ENCODE measurements at places on chromosomes 4 and X.

DNA sequence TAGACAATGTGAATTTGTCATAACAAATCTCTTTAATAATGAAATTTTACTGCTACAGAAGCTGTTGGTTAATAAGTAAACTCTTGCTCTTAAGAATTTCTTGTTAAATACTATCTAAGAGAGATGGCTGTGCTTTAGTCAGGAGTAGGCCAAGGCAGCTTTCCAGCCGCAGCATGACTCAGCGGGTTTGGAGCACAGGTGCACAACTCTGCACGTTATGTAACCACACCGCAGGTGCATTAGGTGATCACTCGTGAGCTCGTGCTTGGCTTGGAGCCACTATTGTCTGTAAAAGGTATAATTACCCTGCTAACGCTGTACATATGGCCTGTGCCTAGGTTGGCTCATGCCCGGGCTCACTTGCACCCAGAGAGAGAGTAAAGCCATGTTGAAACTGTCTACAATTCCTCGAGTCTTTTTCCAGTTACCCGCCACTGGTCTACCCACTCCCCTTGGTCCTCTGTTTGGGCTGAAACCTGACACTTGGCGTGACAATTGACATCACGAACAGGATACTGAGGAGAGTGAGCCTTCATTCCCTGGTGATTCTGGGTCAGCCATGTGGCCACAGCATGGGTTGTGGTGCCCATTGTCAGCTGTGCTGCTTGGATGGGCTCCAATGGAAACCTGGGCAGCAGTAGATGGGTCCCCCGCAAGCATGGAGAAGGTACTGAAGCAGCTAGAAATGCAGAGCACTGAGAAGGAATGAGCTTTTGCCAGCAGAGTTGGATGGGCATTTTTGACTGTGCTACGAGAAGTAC, 18.4 kb upstream of the ANAPC4 start:
- no peak for DNase-seq

DNA sequence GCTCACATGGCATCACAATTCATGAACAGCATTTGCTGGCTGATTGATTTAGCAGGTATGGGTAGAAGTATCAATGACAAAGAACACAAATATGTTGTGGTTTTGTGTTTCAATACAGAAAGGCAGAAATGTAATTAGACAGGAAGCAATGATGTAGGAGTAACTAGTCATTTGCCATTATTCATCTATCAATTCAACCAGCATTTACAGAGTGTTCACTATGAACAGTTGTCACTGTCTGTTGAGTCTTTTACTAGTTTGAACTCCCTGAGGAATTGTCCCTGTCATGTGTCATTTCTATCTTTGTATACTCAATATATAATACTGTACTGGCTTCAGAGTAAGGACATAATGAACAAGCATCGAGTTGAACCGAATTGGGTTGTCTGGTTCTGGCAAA, 51.5 kb upstream of the ARHGAP24 start:
- DNase-seq, result no peak

GRCh38 chrX:47623540-47624027, 3.9 kb upstream of the SYN1 start:
- DNase-seq, result no peak

DNA sequence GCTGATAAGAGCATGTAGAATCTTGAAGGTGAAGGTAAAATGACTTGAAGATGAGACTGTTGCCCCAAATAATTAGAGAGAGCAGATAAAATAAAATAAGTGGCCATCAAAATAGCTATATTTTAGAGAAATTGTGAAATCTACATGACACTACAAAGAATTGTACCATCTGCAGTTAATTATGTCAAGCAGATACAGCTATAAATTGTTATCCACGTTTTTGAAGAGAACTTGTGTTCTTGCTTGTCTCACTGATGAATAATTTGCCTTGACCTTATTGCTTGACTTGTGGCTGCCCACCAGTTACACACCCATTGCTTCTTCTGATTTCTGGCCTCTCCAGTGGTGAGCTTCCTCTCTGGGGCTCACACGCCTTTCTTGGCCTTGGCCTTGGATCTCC, 75.8 kb upstream of the TNIP3 start:
- DNase-seq, result no peak

- DNase-seq, result no peak
Measured at GRCh38 chrX:63421411-63421810, 70.3 kb upstream of the SPIN4 start.

DNA sequence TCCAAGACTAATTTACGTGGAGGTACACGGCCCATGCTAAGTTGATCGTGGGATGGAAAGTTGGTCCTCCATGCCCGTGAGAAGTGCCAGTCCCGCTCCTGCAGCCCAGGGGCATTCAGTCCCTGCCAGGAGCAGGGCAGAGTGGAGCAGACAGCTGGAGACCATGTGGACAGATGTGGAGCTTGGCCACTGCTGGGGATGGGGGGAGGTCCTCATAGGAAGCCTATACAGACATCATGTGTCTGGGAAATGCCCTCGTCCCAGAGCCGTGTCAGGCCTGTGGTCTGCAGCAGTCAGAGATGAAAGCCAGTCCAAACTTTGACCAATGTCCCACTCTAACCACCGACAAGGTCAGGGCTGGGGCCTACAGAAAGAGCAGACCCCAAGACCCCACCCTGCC, 118.4 kb downstream of the CPZ start:
- DNase-seq, result no peak

DNA sequence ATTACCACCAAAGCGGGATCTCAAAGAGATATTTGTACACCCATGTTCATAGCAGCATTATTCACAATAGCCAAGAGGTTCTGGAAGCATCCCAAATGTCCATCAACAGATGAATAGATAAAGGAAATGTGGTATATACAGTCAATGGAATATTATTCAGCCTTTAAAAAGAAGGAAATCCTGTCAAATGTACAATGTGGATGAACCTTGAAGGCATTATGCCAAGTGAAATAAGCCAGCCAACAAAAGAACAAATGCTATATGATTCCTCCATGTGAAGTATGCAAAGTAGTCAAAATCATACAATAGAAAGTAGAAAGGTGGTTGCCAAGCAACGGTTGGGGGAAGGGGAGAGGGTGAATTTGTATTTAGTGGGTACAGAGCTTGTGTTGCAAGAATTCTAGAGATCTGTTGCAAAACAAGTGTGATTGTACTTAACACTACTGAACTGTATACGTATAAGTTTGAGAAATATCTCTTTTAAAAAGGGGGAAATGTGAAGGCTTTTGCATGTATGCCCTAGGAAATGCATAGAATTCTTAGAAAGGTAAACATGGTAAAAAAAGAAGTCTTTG, 5.0 kb upstream of the ZRSR2 start:
- no peak for DNase-seq

DNA sequence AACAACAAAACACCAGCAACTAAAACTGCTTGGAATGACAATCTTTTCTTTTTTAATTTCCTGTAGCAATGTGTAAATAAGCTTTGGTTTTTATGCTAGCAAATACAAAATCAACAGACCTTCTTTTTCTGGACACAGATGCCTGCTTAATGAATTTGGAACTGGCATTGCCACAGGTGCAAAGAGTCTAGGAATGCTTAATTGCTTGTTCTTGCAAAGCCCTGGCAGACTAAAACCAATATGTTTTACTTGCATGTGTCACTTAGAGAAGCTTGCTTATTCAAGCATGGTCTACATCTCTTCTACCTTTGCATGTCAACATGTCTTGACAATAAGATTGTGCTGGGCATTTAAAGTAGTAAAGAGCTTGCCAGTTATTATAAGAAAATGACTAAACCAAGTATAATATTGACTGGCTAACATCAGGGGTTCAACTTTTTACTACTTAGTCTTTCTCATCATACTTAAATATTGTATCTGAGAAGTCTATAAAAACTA, 656.7 kb upstream of the NDST4 start:
- no peak for DNase-seq

- no peak for DNase-seq
Measured at GRCh38 chrX:2552621-2553201, 51.9 kb upstream of the DHRSX start.

GRCh38 chr4:125551466-125551865, 236.7 kb downstream of the FAT4 start:
- no peak for DNase-seq

DNA sequence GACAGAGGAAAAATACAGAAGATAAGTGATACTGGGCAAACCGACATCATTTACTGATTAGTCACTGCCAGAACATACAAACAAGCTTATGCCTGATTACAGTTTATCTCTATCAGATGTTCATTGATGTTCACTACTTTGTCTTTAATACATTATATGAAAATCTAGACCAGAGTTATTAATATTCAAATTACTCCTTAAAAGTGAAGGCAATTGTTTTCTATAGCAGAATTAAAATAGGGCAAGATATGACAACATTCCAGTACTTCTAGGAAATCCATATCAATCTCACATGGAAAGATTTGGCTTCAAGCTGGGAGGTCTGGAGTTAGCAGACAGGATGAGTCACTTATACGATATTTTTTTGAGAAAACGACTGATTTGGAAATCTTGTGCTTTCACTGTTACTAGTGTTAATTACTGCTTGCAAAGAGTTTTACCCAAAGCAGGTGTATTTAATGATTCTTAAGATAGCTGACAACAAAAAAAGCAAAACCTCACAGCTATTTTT, 31.8 kb downstream of the HPGD start:
- DNase-seq, result no peak

DNA sequence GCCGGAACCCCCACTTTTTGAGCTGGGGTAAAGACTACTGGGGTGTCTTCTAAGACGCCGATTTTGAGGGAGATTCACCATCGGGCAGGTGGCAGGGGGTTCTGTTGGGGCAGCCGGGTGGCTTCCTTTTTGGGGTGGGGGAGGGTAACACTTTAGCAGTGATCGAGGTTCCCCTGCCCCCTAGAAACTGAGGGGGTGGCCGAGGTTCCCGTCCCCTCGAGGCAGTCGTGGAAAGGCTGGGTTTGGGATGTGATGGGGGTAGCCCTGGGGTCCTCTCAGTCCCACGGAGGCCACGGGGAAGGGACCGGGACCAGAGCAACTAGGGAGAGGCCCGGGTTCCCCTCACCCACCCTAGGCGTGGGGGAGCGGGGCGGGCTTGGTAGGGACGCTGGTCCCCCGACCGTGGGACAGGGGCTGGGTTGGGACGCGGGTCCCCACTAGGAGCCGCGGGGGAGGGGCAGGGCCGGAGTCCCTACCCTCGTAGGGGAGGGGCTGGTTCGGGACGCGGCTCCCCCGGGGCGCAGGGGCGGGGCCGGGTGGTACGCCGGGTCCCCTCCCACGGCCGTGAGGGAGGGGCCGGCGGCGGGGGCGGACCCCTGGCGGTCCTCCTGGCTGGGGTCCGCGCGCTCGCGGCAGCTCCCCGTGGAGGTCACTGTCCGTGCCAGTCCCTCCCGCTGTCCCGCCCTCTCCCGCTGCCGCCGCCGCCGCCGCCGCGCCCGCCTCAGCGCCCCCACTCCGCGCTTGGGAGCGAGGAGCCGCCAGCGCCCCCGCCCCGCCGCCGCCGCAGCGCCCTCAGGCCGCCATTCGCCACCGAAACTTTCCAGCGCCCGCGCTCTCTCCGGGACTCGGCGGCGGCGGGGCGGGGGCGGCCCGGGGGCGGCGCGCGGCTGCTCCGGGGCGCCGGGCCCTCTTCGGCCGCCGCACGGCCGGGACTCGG, at the start of gene TBL1X:
TSS of gene TBL1X (plus strand) at position 624 of the 937 bp plus-strand sequence. CDS start 188,529 bp downstream, outside the sequence.
- no peak for DNase-seq

GRCh38 chr4:86096373-86096772, 263.5 kb downstream of the MAPK10 start:
- DNase-seq, result no peak

GRCh38 chr4:10239982-10240654, 123.5 kb upstream of the WDR1 start:
- DNase-seq, result no peak

DNA sequence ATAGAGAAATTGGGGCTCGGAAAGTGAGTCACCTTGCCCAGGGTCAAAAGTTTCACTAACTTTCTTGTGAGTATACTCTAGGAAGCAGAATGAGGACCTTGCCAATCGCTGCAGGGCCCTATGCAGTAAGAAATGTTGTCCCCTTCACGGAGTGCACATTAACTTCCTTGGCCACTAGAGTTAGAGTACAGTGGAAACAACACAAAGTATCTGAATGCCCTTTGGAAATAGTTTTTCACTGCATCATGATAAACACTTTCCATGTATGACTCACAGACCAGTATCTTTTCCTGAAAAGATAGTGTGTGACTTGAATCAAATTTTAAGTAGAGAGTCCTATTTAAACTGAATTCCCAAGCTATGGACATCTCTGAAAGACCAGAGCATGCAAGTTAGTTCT, 45.5 kb upstream of the STK26 start:
- DNase-seq, result no peak

- DNase-seq, result no peak
Measured at GRCh38 chr4:76729980-76730379, 168.0 kb downstream of the SOWAHB start.

- no peak for DNase-seq
Measured at GRCh38 chr4:52643785-52644244, 15.3 kb downstream of the USP46 start.

GRCh38 chr4:67261971-67262370, 283.3 kb downstream of the CENPC start:
- DNase-seq, result no peak

- DNase-seq, result no peak
Measured at GRCh38 chr4:159725571-159725970, 622.7 kb downstream of the RAPGEF2 start.

GRCh38 chr4:68361146-68361589, 11.3 kb upstream of the YTHDC1 start:
- DNase-seq, result no peak

- DNase-seq, result no peak
Measured at GRCh38 chrX:79138658-79139241, 5.7 kb upstream of the GPR174 start.
